Chondrocyte (in vitro differentiated cells): ENCODE measurements at places on chromosomes 12 and 14. TPM values are rescaled to one million over a fixed set of nuclear protein-coding genes. Genes with fewer than 3 reads are reported as not detected.

DNA sequence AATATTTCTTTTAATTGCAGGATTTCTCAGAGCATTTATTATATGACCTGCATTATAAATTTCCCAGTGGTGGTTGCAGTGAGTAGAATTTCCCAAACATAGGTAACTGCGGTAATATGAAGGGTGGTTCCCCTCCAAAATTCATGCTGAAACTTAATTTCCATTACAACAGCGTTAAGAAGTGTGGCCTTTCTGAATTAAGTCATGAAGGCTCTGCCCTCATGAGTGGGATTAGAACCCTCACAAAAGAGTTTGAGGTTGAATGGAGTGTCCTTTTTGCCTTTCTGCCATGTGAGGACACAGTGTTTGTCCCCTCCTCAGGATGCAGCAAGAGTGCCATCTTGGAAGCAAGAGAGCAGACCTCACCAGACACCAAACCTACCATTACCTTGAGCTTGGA is 233.6 kb downstream of the KTN1 start:
- DNase-seq: no peak

DNA sequence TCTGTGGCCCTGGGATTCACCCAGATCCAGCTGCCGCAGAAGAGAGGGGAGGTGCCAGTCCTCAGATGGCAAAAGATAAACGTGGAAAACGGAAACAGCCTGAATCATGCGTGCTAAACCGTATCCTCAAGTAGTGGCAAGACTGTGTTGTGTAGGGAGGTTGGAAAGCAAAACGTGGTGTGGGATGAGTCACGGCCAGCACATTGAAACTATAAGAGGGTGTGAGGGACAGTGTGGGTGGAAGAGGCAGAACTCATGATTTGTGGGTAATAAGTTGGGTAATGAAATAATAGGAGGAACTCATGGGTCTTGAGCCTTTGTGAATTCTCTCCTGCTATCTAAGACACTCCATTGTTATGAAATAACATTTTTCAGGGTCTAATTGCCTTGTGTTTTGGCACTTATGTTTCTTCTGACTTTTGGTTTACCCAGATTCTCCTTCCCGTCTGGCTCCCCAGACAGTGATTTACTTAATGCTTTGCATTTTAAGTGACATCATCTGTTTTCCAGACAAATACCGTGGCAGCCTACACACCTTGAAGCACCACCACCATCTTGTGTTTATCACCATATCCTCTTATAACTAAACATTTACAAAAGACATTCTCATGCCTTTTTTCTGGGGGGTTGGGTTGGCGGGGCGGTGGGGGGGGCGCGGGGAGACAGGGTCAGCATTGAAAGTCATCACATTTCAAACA is 62.3 kb upstream of the PTCSC3 start:
- no peak for DNase-seq

DNA sequence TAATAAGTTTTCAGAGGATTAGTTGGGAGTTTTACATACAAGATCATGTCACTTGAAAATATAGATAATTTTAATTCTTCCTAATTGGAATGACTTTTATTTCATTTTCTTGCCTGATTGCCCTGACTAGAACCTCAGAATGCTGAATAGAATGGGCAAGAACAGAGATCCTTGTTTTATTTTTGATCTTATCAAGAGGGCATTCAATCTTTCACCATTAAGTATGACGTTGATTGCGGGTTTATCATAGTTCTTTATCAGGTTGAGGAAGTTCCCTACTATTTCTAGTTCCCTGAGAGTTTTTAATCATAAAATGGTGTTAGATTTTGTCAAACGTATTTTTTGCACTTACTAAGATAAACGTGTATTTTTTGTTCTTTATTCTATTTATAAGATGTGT is 124.3 kb downstream of the DICER1 start:
- no peak for DNase-seq

- DNase-seq: no peak
Measured at GRCh38 chr12:113926788-113927187, 39.3 kb downstream of the RBM19 start.

DNA sequence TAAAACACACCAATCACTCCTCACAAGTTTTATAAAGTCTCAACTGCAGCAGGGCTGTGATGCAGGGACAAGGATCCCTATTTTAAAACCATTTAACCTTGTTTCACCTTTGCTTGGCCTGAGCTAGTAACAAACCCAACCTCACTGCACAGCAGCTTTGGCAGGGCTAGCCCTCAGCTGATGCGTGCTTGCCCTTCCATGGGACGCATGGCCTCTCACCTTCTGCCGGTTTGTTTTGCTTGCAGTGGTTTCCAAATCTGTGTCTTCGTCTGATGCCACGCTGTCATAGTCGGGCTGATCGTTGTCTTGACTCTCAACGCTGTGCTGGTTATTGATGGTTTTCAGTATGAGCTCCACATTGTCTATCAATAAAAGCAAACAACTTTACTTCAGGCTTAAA is 43.3 kb downstream of the GIT2 start:
- DNase-seq: no peak

DNA sequence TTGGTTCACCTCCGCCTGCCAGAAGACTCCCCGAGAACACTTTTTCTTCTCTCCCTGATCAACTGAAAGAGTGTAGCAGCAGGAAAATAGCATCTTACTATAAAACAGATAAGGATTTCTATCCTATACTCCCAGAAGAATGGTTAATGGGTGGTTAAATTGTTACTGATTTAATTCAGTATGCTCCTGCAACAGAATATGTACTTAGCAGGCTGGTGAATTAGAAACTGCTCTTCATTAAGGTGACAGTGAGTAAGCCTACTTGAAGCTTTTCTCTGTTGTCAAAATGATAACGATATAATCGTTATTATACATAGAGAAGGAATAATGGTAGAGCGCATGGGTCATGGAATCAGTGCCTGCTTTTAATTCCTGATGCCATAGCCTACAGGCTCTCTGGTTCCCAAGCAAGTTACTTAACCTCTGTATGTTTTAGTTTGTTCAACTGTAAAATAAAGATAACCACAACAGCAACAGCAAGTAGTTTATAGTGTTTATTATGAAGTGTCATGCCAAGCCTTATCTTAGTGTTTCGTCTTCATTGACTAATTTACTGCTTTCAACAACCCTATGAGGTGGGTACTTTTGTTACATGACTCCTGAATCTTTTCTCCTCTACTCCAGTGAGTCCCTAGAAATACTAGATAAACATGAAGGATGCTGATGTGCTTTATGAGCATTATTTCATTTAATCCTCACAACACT is 392.6 kb downstream of the CCDC91 start:
- DNase-seq: no peak

GRCh38 chr14:90487031-90487430 is 90.2 kb downstream of the CALM1 start:
- DNase-seq: peak; percentile 69

DNA sequence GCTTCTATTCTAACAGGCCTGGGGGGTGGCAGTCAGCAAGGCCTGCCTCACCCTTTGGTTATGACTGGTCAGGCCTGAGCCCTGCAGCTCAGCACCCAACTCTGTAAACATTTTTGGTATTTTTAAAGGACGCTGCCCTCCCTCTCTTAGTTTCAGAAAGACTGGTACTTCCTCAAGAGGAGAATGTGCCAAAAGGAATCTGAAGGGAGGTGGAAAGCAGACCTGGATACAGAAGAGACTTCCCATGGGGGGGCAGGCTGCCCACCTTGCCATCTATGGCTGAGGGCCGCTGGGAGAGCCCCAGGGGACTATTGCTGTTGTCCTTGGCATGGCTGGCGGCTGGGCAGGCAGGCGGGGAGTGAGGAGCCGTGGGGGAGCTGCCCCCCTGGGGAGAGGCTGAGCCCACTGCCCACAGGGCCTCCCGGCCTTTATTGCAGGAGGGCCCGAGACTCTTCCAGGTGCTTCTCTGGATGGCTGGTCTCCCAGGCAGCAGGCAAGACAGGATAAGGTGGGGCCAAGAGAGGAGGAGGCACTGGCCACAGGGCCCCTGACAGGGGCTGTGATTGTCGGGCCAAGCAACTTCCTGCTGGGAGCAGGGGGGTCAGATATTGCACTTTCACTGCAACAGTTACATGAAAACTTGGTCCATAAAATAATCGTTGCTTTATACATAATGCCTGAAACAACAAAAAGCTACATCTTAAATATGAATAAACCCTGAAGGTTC is 3.5 kb downstream of the ARL6IP4 start:
- no peak for DNase-seq

- no peak for DNase-seq
Measured at GRCh38 chr14:26286913-26287205, 311.0 kb downstream of the NOVA1 start.

DNA sequence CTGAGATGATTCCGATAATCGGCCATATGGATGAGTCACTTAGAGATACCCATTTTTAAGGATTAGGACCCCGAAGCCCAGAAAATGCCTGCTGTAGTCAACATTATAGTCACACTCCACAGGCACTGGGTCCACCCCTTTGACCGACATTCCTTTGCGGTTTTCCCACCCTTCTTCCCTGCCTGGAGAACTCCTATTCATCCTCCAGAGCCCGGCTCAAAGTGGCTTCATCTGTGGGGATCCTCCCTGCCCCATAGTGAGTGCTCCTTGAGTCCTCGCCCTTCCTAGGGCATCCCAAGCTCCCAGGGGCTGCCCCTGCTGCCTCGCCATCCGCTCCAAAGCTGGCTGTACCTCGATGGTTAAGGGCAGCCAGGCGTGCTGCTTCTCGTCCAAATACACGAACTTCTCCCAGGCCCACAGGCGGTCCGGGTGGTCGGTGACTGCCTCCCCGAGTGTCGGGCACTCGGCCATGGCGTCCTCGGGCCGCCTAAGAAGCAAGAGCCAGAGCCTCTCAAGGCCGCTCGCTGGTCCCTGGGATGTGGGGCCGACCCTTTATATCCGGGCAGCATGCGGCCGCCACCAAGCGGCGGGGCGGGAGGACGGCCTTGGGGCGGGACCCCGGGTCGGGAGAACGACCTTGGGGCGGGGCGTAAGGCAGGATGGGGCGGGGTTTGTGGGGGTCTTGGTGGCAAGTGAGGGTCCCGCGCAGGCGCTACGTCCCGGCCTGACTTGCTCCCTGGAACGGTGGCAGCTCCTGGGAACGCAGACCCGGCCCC is at the start of gene TCL1A:
Gene TCL1A, minus strand, starts transcription at position 530 of the 776 bp plus-strand sequence. Its CDS starts 59 bp downstream, at position 471.
- peak; percentile 85 for DNase-seq

DNA sequence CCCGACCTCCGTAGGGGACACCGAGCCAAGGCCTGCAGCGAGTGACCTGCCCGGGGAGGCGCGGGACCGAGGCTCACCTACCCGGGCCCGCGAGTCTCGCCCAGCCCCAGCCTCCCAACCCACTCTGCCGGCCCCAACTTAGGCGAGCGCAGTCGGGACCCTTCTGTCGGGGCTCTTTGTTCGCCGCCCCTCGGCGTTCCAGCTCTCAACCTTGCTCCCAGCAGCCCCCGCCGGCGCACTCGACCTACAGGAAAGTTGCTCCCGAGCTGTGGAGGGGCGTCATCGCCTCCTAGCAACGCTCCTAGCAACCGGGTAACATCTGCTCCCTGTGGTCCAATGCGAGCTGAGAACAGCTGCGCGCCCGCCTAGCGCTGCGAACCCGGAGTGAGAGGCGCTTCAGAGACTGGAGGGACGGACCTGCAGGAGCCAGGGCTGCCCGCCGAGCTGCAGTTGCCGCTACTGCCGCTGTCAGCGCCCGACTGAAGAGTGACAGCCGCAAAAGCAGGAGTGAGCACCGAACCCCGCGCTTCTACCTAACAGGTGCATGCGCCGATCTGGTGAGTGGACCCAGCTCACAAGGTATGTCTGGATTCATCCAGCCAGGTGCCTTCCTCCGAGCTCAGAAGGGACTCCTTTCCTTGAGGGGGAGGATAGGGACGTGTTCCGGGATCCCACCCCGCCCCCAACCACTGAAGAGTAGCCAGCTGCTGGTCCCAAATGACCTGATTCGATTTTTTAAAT is 355.0 kb downstream of the SNAPC1 start:
- DNase-seq: peak; percentile 99

GRCh38 chr12:113077057-113077858 is 20.7 kb downstream of the DTX1 start:
- no peak for DNase-seq

DNA sequence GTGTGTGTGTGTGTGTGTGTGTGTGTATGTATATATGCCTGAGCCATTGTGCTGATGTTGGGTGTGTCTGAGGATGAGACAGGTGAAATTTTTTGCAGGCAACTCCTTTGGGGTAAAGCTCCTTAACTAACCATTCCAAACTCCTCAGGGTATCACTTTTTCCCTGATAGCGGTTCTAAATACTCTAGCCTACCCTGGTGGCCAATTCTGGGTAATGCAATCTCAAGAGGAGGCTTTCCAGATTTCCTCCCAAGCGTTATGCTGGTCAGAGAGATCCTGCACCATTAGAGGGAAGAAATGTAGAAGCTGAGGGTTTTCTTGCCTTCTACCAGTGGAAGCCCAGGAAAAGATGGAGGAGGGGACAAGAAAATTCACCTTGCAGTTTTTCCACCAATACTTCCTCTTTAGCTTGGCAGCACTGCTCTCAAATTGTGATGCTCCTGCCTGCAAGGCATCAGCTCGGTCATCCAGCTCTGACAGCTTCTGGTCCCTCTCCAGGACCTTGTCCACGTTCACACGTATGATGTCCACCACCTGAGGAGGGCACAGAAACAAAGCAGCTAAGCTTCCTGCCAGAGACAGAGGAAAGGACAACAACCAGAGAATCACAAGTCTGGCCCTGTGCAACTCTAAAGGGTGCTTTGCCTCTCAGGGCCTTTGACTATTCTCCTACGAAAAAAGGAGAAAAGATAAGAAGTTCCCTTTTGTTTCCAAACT is 4.9 kb downstream of the VAMP1 start:
- no peak for DNase-seq

DNA sequence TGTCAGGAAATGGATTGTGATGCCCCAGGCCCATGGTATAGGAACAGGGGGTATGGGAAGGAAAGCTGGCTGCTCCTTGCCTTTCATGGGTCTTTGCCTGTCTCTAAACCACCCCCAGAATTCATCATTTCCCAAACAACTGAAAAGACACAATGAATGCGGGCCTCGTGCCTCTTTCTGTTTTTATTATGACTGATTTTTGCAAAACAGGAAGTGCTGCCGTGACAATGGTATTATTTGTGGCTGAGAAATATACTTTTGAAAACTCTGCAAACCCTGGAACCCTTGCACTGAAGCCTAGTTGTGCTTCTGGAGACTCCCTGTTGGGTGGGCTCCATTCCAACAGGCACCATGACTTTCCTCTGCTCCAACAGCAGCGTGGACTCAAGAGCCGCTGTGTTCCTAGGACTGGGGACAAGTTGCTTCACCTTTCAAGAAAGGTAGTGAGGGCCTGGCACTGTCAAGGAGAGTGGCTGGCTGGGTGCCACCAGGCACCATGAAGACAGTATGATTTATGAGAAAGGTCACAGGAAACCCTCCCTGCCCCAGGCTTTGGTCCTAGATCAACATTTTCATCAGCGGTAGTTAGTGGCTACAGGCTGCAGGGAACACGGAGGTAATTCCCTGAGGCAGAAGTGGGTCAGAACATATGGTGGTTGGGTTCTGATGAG is 4.8 kb upstream of the DGLUCY start:
- DNase-seq: no peak

DNA sequence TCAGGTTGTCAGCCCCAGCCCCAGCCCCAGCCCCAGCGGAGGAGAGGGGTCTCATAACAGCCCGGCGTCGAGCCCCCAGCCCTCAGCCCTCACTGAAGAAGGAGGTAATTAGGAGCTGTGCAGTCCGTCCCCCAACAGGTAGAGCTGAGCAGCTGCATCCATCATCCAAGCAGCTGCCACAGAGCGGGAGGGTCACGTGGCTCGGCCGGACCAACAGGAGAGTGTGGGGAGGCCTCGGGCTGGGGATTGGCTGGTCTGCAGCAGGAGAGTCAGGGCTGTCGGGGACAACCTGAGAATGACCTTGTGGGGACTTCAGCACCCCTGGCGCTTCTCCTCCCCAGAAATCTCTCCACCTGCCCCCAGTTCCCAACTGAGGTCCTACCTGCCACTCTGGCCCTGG is 29.6 kb downstream of the SMUG1 start:
- DNase-seq: no peak

SAMD15 gene
- total RNA-seq: 1.2 to 3.3 TPM (median 1.4 TPM) in 3 replicates

FAM161B gene
- total RNA-seq: 5.5 to 5.9 TPM (median 5.8 TPM) in 3 replicates

AQP2 gene
- total RNA-seq: not detected in 3 replicates

TAS2R7 gene
- not detected in 3 replicates for total RNA-seq

DNAL1 gene
- 13.3 to 23.0 TPM (median 15.2 TPM) in 3 replicates for total RNA-seq

GALNT9 gene
- total RNA-seq: 0.15 to 0.29 TPM in 2 of 3 replicates, not detected in the other
